Stimulated activated CD4-positive, alpha-beta T cell treated with anti-CD3 and anti-CD28 coated beads, Interleukin-4, amount 100 ng/mL, for 4 hours (primary cell): ENCODE measurements at places on chromosomes 3 and 15.

- no peak for DNase-seq
Observed at GRCh38 chr3:101548527-101549105, 13.1 kb upstream of the TRMT10C start.

- no peak for DNase-seq
Observed at GRCh38 chr3:178099862-178100261, 436.4 kb upstream of the KCNMB2 start.

GRCh38 chr3:101646726-101647125, 30.2 kb downstream of the ZBTB11 start:
- DNase-seq, result no peak

DNA sequence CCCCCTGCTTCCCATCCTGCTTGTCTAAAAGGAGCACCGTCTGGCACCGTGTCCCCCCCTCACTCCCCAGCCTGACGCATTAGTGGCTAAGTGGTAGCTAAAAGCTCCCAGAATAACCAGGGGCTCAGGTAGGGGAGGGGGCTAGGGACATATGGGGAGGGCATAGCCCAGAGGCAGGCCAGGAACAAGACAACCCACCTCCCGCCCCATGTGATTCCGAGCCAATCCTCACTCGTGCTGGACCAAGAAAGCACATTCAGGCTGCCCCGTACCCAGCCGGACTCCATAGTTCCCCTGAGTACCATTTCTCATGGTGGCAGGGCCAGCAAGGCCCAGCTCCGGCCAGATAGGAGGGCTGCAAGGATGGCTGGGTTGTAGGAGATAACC, 11.5 kb downstream of the SEMA7A start:
- DNase-seq, result no peak

- DNase-seq, result peak; percentile 36
Observed at GRCh38 chr15:101242160-101242998, 9.5 kb downstream of the CHSY1 start.

GRCh38 chr15:70795311-70795665, 31.9 kb upstream of the UACA start:
- no peak for DNase-seq
